ENCODE measurements at places on chromosomes 5 and 9. TPM values are rescaled to one million over a fixed set of nuclear protein-coding genes. Genes with fewer than 3 reads are reported as not detected.

- DNase-seq, result no peak
Observed at GRCh38 chr9:36316611-36317317, 58.5 kb upstream of the GNE start.

GRCh38 chr9:97710356-97711222, 13.4 kb upstream of the XPA start:
- peak; percentile 44 for DNase-seq

DNA sequence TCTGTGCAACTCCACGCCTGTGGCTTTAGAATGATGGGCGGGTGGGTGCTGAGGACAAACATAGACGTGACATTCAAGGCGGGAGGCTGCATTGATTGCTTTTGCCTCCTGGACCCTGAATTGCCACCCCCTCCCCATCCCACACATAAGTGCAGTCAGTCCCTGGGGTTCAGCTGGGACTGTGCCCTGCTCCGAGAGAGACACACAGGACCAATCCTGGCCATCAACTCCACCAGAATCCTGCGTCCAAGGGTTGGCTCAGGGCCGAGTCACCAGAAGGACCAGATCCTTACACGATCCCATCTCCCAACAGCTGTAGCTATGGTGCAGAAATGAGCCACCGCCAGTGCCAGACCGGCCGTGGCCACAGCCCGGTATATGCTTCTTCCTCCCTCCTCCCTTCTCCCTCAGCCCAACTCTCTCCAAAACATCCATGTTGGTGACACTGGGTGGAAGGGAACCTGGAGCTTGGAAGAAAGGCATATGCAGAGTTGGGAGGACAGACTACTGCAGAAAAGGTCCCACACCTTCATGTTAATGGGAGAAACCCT, 27.4 kb downstream of the IRX2 start:
- no peak for DNase-seq

GRCh38 chr9:134889386-134890154, 9.0 kb downstream of the FCN2 start:
- no peak for DNase-seq

DNA sequence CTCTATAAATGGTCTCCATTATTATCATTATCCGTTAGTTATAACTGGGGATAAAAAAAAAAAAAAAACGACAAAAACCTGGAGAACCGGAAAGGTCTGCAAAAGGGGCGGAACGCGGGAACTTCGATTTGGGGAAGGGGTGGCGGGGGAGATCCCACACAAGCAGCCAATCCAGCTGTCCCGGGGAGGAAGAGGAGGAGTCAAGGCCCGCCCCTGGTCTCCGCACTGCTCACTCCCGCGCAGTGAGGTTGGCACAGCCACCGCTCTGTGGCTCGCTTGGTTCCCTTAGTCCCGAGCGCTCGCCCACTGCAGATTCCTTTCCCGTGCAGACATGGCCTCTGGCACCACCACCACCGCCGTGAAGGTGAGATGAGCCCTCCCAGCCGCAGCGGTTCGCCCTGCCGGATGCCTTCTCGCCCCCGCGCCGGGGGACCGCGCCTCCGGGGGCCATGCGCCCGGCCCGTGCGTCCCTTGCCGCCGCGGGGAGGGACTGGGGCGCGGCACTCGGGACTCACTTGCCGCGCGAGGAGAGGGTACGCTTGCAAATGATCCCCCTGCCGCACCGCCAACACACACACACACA, at the start of gene MTAP:
Gene MTAP (plus strand): TSS at position 219 of the 583 bp plus-strand sequence. CDS start 113 bp downstream, at position 332.
- peak; percentile 95 for DNase-seq

DNA sequence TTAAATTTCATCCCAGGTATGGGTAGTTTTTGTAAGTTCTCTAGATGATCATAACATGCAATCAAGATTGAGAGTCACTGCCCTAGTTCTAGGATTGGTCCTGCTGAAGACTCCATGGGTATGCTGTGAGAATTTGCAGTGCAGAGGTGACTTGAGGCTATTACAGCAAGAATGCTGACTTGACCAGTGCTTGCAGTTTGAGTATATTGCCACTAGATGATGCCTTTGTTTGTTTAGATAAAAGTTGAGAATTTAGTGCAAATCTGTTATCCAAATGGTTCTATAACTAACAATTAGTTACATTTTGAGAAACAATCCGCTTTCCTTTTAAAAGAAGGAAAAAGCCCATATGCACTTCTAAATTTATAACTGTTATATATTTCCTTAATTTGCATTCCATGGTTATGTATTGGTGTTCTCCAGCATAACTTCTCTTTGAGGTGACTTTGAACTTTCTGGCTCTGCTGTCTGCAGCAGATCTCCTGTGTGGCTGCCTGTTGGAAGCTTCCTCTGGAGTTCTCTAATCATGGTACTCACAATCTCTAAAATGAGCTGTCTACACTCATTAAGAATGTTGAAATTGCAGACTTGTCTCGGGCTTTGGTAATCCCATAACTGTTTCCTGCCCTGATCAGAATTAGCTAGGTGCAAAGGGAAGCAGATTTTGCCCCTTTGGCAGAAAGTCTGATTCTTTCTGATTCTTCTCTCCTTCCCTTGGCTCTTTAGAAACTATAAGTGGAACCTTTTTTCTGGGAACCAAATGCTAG, 24.9 kb downstream of the MELK start:
- no peak for DNase-seq

- DNase-seq, result no peak
Observed at GRCh38 chr5:50751064-50751657, 84.7 kb downstream of the PARP8 start.

DNA sequence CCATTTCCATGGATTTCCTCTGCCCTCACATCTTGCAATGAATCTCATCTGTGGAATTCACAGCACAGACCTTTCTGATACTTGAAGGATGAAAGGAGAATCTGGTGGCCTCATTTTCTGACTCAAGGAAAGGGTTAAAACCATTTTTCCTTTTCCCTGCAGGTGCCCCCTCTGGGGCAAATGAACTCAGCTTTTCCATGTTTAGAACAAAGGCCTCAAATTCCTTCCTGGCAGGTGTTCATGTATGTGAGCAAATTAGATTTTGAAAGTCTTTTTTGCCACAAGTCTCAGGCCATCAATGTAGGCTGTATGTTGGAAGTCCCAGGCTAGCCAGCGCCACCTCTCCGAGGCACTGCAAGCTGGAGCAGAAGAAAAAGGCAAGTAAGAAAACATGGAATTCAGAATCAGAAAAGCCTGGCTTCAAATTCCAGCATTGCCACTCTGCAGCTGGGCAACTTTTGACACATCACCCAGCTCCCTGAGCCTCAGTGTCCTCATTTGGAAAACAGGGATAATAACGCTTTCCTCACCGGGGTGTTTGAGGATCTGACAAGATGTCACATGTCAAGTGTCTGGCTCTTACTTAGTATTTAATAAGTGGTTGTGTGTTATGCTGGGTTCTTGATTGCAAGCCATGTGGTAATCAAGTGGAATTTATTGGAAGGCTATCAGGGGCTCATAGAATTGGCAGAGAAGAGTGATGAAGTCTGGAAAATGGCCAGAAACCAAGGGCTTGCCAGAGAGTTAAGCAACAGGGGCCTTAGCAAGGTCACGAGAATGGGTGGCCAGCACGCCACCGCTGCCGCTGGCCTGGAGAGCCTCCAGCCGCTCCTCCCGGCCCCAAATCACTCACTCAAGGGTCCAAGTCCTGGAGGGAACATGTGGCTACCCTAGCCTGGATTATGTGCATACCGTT, 48.4 kb upstream of the SMIM23 start:
- DNase-seq, result peak; percentile 64

DNA sequence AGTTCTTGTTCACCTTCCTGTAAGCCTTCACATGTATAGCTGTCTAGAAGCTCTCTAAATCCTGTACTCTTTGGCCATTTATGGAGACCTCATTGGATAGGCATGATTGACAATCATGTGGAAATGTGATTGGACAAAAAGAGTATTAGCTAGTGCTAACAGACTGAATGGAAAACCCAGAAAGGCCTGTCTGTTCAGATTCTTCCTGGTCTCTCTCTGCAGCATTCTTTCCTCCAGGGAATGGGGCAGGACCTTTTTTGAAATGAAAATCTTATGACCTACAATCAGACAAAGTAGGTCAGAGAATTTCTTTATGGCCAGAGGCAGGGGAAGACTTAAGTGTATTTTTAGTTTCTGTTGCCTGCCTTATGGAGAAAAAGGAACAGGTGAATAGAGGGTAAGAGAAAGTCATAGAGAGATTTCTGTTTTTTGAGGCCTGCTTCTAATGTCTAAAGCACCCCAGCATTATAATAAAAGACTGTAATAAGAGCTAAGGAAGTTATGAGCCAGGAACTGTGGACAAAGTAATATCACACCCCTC, 152.4 kb upstream of the CCDC152 start:
- no peak for DNase-seq

DNA sequence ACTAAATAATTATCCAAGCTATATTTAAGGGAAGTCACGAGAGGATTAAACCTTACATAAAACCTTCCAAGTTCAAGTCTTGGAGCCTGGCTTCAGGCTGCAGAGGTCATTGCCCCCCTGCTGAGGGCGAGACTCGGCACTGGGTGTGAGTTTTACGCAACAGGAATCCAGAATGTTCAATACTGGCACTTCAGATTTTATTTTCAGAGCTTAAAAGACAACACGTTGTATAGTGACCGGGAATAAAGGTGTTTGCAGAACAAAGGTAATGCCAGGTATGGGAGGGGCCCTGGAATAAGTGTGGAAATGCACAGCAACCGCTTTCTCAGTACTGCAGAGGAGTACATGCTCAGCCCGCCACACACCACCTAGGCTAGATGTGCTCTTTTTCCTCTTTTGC, 207.0 kb downstream of the GAPVD1 start:
- no peak for DNase-seq

The MEIKIN gene
- total RNA-seq, result not detected

The MRPS27 gene
- total RNA-seq, result 46.0 TPM

The SAXO1 gene
- 0.15 TPM for total RNA-seq

All from left cardiac atrium (tissue), 4 donors.